ENCODE measurements at places on chromosomes 12 and 14.
A peak's percentile ranks its signal among the peaks of the same experiment; 100 is the strongest.

DNA sequence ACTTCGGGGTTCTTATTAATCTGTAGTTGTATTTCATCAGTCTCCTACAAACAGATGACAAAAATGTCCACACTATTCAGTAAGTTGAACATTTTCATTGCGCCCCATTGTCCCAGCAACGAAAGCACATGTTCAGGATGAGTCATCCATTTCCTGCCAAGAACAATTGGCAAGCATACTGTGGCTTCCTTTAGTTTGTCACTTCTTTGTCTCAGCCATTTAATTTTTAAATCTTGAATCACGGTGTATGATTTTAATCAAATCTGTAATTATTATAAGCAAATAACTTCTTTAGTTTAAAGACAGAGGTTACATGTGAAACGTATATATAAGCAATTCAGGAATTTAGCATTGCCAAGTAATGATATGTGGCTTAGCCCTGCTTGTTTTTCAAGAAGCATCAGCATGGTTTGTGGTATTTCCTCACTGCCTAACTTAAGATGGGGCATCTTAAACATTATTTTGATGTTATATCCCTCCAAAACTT, 211.3 kb upstream of the KRR1 start:
- DNase-seq = peak; percentile 46

GRCh38 chr12:110934093-110934852, 13.9 kb upstream of the MYL2 start:
- DNase-seq = no peak

DNA sequence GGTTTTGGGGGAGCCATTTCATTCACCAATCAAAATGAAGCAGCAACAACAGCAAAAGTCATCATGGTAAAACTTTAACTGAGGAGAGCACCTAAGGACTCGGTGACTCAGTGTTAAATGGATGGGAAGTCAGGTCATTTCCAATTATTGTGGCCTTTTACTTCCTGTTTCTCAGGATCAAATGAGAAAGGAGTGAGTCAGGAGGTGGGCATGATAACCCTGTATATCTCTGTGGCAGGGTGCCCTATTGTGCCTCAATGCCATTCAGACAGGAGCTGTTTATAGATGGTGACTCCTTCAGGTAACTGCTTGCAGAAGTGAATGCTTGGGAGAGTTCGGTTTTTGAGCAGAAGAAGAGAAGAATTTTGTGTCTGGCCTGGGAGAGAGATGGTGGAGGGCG, 135.5 kb upstream of the CPM start:
- DNase-seq = peak; percentile 32

- no peak for DNase-seq
These were observed 107.3 kb downstream of the FOXN3 start for GRCh38 chr14:89309670-89310177.

DNA sequence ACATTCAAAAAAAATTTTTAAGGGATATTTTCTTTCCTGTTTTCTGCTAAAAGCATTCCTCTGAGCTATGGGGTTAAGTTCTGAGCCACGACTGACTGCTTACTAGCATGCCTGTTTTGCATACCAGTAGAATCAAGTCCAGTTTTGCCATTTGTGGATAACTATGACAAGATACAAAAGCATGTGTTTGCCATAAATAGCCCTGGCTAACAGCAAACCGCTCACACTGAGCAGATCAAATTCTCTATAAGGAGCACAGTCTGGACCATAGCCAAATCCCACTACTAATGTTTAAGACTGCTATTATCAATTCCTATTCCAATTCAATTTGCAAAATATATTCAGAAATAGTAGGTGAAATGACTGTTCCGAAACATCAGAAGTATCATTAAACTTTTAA, 3.2 kb downstream of the CFL2 start:
- DNase-seq = no peak

GRCh38 chr14:70098250-70098809, 90.4 kb downstream of the SLC8A3 start:
- no peak for DNase-seq
